ENCODE measurements at places on chromosomes 16 and 17. TPM values are rescaled to one million over a fixed set of nuclear protein-coding genes. Genes with fewer than 3 reads are reported as not detected.
A peak's percentile ranks its signal among the peaks of the same experiment; 100 is the strongest.

DNA sequence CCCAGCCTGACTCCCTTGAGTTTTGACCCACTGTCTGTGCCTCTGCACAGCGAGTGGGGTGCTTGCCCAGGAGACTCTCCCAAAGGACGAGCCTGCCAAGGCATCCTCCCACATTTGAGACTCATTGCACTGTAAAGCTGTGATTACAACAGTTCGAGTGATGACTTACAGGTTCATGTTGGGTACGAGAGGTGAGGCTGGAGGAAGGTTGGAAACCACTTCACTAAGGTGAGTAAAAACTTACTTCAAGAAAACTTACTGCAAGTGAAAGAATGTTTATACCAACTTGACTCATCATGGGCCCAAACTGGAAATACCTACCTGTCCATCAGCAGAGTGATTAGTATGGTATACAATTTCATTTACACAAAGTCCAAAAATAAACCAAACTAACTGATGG lies 360.1 kb upstream of the CDH11 start:
- H3K4me3 ChIP-seq: no peak overlapping the region
- H3K4me1 ChIP-seq: no peaks in the 10 kb centered on the region
- no peak overlapping the region for H3K27ac ChIP-seq
- H3K27me3 ChIP-seq: no peaks in the 10 kb centered on the region
- DNase-seq: no peak
- H3K36me3 ChIP-seq: no peaks in the 10 kb centered on the region

The IGFALS gene
- total RNA-seq: not detected

The EME1 gene
- not detected for total RNA-seq

DNA sequence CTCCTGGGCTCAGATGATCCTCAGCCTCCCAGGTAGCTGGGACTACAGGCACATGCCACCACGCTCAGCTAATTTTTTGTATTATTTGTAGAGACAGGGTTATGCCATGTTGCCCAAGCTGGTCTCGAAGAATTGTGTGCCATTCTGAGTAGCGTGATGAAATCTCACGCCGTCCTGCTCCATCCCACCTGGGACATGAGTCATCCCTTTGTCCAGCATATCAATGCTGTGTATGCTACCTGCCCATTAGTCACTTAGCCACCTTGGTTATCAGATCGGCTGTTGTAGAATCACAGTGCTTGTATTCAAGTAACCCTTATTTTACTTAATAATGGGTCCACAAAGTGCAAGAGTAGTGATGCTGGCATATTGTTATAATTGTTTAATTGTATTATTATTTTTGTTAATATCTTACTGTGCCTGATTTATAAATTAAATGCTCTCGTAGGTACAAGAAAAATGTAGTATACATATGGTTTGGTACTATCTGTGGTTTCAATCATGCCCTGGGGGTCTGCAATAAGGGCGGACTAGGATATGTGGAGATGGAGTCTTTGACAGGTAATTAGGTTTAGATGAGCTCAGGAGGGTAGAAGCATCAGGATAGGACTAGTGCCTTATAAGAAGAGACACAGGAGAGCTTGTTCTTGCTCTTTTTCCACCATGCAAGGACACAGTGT lies 26.6 kb upstream of the SLC13A2 start:
- no peak for DNase-seq
- no peak overlapping the region for H3K4me3 ChIP-seq

- DNase-seq: no peak
- H3K27me3 ChIP-seq: no peaks in the 10 kb centered on the region
- no peaks in the 10 kb centered on the region for H3K4me1 ChIP-seq
- H3K4me3 ChIP-seq: no peak overlapping the region
- no peaks in the 10 kb centered on the region for H3K36me3 ChIP-seq
- H3K27ac ChIP-seq: no peak overlapping the region
Observed at GRCh38 chr16:75754141-75754540, 27.9 kb upstream of the CPHXL start.

GRCh38 chr17:68600067-68600930 lies 868 bp downstream of the FAM20A start:
- H3K4me3 ChIP-seq: peak overlapping the region; percentile 68
- peak overlapping the region; percentile 91 for H3K27ac ChIP-seq
- peaks cover 2% of the 10 kb centered on the region for H3K4me1 ChIP-seq
- no peaks in the 10 kb centered on the region for H3K27me3 ChIP-seq
- no peaks in the 10 kb centered on the region for H3K36me3 ChIP-seq
- DNase-seq: peak; percentile 68

DNA sequence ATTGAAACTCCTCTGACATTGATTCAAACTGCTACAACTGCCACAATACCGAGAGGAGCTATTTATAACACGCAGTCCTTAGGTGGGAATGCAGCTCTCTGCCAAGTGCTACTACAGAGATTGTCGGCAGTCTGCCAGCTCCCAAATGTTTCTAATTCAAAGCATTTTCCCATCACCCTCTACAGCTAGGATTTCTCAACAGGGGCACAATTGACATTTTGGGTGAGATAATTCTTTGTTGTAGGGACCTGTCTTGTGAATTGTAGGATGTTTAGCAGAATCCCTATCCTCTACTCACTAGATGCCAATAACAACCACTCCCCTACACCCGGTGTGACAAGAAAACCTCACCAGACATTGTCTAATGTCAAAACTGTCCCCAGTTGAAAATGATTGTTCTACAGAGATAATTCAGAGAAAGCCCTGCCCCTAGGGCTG lies 7.8 kb upstream of the N4BP1 start:
- H3K36me3 ChIP-seq: no peaks in the 10 kb centered on the region
- no peak overlapping the region for H3K4me3 ChIP-seq
- H3K4me1 ChIP-seq: peaks cover 3% of the 10 kb centered on the region
- DNase-seq: no peak
- H3K27ac ChIP-seq: no peak overlapping the region

- H3K36me3 ChIP-seq: no peaks in the 10 kb centered on the region
- H3K4me1 ChIP-seq: no peaks in the 10 kb centered on the region
Observed at GRCh38 chr17:78184351-78184750, 2.5 kb downstream of the TK1 start.

The BAIAP3 gene
- 0.59 TPM for total RNA-seq

GRCh38 chr17:21039839-21040575 lies 2.8 kb downstream of the USP22 start:
- no peak for DNase-seq
- peaks cover 5% of the 10 kb centered on the region for H3K4me1 ChIP-seq
- peak overlapping the region; percentile 94 for H3K27ac ChIP-seq
- H3K27me3 ChIP-seq: no peaks in the 10 kb centered on the region

The KRT33A gene
- not detected for total RNA-seq

DNA sequence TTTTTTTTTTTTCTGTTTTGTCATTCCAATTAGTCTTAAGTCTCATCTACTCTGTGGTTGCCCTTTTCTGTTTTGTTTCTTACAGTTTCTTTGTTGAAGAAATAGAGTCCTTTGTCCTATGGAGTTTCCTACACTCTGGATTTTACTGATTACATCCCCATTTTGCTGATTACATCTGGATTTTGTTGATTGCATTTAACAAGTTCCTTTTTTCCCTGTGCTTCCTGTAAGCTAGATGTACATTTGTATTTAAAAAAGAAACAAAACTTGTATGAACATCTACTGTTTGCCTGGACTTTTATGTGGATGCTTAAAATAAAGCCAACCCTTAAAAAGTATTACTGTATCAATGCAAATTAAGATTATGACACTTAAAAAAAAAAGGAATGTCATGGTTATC lies 147.6 kb downstream of the CHD9 start:
- H3K27ac ChIP-seq: no peak overlapping the region
- no peaks in the 10 kb centered on the region for H3K27me3 ChIP-seq
- no peaks in the 10 kb centered on the region for H3K4me1 ChIP-seq
- no peak for DNase-seq
- no peaks in the 10 kb centered on the region for H3K36me3 ChIP-seq

- H3K4me3 ChIP-seq: no peak overlapping the region
- DNase-seq: no peak
- H3K4me1 ChIP-seq: no peaks in the 10 kb centered on the region
- H3K27me3 ChIP-seq: no peaks in the 10 kb centered on the region
- no peaks in the 10 kb centered on the region for H3K36me3 ChIP-seq
Observed at GRCh38 chr17:33109336-33110072, 117.9 kb downstream of the SPACA3 start.

DNA sequence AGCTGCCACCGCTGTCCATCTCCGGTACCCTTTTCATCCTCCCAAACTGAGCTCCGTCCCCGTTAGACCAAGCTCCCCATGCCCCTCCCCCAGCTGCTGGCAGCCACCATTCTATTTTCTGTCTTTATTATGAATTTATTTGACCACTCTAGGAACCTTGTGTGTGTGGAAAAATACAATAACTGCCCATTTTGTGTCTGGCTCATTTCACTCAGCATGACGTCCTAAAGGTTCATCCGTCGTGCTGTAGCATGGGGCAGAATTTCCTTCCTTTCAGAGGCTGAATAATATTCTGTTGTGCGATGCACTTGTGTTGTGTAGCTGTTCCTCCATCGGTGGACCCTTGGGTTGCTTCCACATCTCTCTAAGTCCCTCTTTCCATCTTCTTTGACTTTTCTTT lies 263.1 kb downstream of the SEC14L1 start:
- peaks cover 59% of the 10 kb centered on the region for H3K4me1 ChIP-seq
- H3K4me3 ChIP-seq: no peak overlapping the region
- no peaks in the 10 kb centered on the region for H3K36me3 ChIP-seq
- no peak for DNase-seq
- no peaks in the 10 kb centered on the region for H3K27me3 ChIP-seq

The MPDU1 gene
- total RNA-seq: 21.6 TPM

DNA sequence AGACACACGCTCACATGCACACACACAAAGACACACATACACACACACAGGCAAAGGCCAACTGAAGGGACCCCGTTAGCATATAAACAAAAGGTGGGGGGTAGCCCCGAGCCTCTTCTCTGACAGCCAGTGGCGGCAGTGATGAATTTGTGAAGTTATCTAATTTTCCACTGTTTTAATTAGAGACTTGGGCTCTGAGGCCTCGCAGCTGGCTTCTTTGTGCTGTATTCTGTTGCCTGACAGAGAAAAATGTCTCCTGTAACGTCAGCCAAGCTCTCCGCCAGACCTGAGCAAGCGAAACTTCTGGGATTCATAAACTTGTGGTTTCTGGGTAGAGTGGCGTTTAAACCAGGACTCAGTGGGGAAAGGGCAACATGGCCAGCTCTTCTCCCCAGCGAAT lies 113.9 kb upstream of the FOXF1 start:
- H3K4me1 ChIP-seq: no peaks in the 10 kb centered on the region
- H3K4me3 ChIP-seq: no peak overlapping the region
- H3K27ac ChIP-seq: peak overlapping the region; percentile 73

DNA sequence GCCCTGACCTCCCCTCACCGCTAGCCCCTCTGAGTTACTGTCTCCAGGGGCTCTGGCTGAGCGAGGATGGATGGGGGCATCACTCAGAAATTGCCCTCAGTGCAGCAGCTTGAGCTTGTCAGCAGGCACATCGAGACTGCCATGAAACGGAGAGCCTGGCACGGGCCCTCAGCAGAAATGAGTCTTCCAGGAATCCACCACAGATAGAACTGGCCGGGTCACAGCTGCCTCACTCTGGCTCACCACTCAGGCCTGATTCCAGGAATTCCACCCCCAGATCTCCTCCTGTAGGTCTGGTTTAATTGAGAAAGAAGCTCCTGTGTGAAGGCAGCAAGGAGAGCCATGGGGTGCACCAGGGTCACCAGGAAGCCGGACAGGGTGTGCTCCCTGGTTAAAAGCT lies 85.5 kb downstream of the GSG1L start:
- H3K27ac ChIP-seq: no peak overlapping the region
- no peak overlapping the region for H3K4me3 ChIP-seq
- no peaks in the 10 kb centered on the region for H3K27me3 ChIP-seq
- H3K36me3 ChIP-seq: no peaks in the 10 kb centered on the region
- no peaks in the 10 kb centered on the region for H3K4me1 ChIP-seq

The CDRT15L2 gene
- total RNA-seq: not detected

- H3K36me3 ChIP-seq: no peaks in the 10 kb centered on the region
- no peaks in the 10 kb centered on the region for H3K4me1 ChIP-seq
- no peak overlapping the region for H3K4me3 ChIP-seq
- DNase-seq: no peak
- H3K27ac ChIP-seq: no peak overlapping the region
- peaks cover 18% of the 10 kb centered on the region for H3K27me3 ChIP-seq
Observed at GRCh38 chr16:3035289-3035971, 1.3 kb downstream of the BICDL2 start.

The MBTPS1 gene
- total RNA-seq: 162 TPM

GRCh38 chr16:2466667-2467527 lies 4.2 kb upstream of the NTN3 start:
- no peak overlapping the region for H3K27ac ChIP-seq
- H3K4me3 ChIP-seq: no peak overlapping the region
- DNase-seq: no peak
